ENCODE measurements at places on chromosomes 3 and 15.

- no peak overlapping the region for H3K4me3 ChIP-seq
- no peak overlapping the region for H3K27ac ChIP-seq
- H3K4me1 ChIP-seq: no peaks in the 10 kb centered on the region
- DNase-seq: no peak
Observed at GRCh38 chr15:65146438-65146837, 12.8 kb upstream of the PDCD7 start.

DNA sequence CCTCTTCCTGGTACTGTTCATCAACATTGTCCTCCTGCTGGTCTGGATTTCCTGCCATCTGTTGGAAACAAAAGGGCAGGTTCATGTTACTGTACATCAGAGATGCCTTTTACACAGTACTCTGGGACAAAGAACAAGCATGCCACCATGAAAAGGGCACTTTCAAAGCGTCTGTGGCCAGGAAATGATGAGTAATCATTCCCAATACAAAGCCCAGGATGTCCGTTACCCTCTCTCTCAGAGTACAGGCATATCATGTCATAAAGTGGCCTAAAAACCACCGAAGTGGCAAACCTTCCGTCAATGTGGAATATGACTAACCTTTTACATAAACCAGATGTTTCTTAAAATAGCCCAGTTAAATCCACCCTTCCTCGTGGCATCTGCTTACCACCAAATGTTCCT lies 71.2 kb downstream of the GOLIM4 start:
- peaks cover 5% of the 10 kb centered on the region for H3K36me3 ChIP-seq
- no peak for DNase-seq
- no peaks in the 10 kb centered on the region for H3K27me3 ChIP-seq
- no peak overlapping the region for H3K27ac ChIP-seq
- H3K4me3 ChIP-seq: no peak overlapping the region

DNA sequence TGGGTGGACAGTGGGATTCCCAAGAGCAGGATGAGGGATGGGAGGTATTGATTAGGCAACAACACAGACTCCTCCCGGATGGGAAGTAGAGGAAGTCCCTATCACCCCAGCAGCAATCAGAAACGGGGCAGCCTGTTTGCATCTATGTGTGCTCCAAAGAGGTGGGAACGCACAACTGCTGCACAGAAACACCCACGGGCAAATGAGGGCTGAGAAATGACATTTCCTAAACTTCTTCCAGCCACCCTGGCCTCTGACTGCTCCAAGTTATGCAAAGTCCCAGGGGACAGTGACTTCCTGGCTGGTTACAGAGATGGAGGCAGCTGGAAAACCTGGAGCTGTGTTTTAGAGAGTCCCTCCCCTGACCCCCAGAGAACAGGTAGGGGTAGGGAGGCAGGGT lies 42.6 kb downstream of the HCN4 start:
- DNase-seq: no peak
- no peak overlapping the region for H3K27ac ChIP-seq
- no peaks in the 10 kb centered on the region for H3K36me3 ChIP-seq

DNA sequence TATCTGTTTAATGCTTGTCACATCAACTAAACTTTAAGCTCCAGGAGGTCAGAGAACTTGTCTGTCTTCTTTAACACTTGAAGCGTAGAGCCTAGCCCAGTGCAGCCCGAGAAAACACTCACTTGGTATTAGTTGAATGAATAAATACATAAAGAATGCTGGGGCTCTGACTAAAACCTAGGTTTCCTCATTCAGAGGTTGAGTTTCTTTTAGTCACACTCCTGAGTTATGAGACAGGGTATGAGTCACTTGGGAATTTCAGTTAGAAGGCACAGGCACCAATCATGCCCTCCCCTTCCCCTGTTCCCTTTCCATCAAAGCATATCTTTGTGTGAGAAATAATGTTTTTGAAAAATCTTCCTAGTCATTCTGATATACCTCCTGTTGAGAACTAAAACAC lies 589.8 kb upstream of the DPPA4 start:
- no peaks in the 10 kb centered on the region for H3K27me3 ChIP-seq
- peak; percentile 63 for DNase-seq
- peaks cover 26% of the 10 kb centered on the region for H3K4me1 ChIP-seq
- H3K36me3 ChIP-seq: no peaks in the 10 kb centered on the region

- DNase-seq: no peak
- H3K27me3 ChIP-seq: peaks cover 12% of the 10 kb centered on the region
Observed at GRCh38 chr3:13548696-13549622, at the start of gene FBLN2. Gene FBLN2, plus strand, starts transcription at chr3:13549125. Its CDS starts 21,231 bp downstream, at chr3:13570356.

GRCh38 chr15:40413036-40413435 lies 7.4 kb downstream of the IVD start:
- no peaks in the 10 kb centered on the region for H3K4me1 ChIP-seq
- no peak for DNase-seq
- no peak overlapping the region for H3K27ac ChIP-seq
- no peak overlapping the region for H3K4me3 ChIP-seq

DNA sequence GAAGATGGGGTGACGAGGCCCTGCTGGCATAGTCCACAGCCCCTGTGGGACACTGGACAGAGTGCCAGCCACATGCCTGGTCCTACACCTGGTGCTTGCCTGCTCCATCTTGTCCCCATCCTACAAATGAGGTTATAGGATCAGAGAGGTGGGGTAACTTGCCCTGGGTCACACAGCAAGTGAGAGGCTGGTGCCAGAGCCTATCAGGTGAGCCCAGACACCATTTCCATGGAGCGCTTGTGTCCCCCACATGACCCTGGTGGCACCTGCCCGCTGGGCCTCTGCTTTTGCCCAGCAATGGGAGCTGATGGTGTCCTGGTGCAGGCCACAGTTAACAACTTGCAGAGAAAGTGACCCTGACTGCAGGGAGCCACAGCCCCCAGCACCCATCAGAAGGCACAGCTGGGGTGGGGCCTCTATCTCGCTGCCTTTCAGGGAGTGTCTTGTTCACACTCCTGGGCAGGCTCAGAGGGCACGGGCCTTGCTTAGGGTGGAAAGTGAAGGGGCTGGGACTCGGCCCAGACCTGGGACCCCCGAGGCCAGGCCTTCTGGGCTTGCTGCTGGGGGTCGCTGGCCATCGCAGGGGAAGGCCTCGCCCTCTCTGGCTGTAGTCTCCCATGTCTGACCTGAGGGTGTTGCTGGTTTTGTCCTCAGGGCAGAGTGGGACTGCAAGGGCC lies 7.2 kb downstream of the PLXNA1 start:
- H3K27ac ChIP-seq: no peak overlapping the region
- no peak overlapping the region for H3K4me3 ChIP-seq
- peaks cover 25% of the 10 kb centered on the region for H3K36me3 ChIP-seq
- peaks cover 11% of the 10 kb centered on the region for H3K4me1 ChIP-seq

- no peak overlapping the region for H3K4me3 ChIP-seq
- H3K27ac ChIP-seq: no peak overlapping the region
- no peaks in the 10 kb centered on the region for H3K36me3 ChIP-seq
- DNase-seq: no peak
- H3K27me3 ChIP-seq: no peaks in the 10 kb centered on the region
Observed at GRCh38 chr3:42007785-42008184, 45.9 kb upstream of the ULK4 start.

DNA sequence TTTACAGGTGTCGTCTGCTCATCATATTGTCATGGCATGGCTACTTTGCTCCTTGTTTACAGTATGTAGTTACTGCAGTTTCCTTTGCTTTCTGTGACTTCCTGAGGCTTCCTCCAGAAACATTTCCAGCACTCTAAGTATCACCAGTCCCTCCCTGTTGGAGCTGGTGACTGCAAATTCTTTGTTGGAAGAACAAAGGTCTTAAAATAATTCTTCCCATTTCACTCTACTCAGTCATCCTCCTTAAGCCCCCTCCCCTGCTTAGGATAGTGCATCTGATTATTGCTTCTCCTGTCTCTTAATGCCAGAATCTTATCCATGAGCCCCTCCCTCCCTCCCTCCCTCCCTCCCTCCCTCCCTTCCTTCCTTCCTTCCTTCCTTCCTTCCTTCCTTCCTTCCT lies 72.0 kb downstream of the C3orf38 start:
- DNase-seq: no peak
- H3K27ac ChIP-seq: no peak overlapping the region
- H3K27me3 ChIP-seq: no peaks in the 10 kb centered on the region
- no peaks in the 10 kb centered on the region for H3K36me3 ChIP-seq
- no peaks in the 10 kb centered on the region for H3K4me1 ChIP-seq

- no peaks in the 10 kb centered on the region for H3K36me3 ChIP-seq
- no peak overlapping the region for H3K4me3 ChIP-seq
- H3K27ac ChIP-seq: no peak overlapping the region
- H3K27me3 ChIP-seq: no peaks in the 10 kb centered on the region
- peak; percentile 65 for DNase-seq
Observed at GRCh38 chr3:143135150-143135549, 15.6 kb downstream of the CHST2 start.

DNA sequence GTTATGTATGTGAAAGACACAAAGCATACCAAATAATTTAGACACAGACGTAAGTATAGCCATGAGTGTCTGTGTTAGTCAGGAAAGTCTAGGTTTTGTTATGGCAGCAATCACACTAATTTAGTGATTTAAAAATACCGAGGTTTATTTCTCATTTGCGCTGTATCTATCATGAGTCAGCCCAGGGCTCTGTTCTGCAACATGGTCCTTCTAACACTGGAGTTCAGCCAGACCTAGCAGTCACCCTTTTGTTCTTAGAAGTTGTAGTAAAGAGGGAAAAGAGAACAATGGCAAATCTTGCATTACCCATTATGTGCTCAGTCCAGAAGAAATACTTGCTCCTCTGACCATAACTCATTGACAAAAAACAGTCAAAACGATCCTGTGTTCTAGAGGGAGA lies 311.5 kb downstream of the NLGN1 start:
- H3K4me3 ChIP-seq: no peak overlapping the region
- no peaks in the 10 kb centered on the region for H3K36me3 ChIP-seq
- peaks cover 2% of the 10 kb centered on the region for H3K4me1 ChIP-seq
- H3K27ac ChIP-seq: no peak overlapping the region

GRCh38 chr3:150469031-150469930 lies 61.2 kb downstream of the TSC22D2 start:
- H3K4me3 ChIP-seq: peak overlapping the region; percentile 24
- H3K4me1 ChIP-seq: peaks cover 24% of the 10 kb centered on the region
- peak; percentile 82 for DNase-seq
- no peaks in the 10 kb centered on the region for H3K27me3 ChIP-seq
- H3K36me3 ChIP-seq: no peaks in the 10 kb centered on the region
- H3K27ac ChIP-seq: peak overlapping the region; percentile 99

GRCh38 chr3:148604270-148605085 lies 93.2 kb upstream of the AGTR1 start:
- no peaks in the 10 kb centered on the region for H3K27me3 ChIP-seq
- no peaks in the 10 kb centered on the region for H3K4me1 ChIP-seq
- no peaks in the 10 kb centered on the region for H3K36me3 ChIP-seq
- no peak overlapping the region for H3K27ac ChIP-seq

DNA sequence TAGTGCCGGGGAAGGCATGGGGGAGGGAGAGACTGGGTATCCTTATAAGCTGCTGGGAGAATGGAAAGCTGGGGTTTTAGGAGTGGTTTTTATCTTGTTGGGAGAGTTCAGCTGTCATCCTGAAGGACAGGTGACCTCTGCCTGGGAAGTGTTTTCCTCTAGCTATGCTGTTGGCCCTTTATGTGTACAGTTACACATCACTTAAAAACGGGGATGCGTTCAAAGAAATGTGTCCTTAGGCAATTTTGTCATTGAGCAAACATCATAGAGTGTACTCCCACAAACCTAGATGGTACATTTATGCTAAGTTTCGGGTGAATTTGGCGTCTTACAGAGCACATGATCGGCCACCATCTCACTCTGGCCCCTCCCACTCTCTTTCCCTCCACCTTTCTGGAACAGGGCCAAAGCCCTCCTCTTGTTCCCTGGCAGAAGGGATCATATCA lies 164.3 kb upstream of the NUDT16 start:
- H3K4me1 ChIP-seq: peaks cover 25% of the 10 kb centered on the region
- no peaks in the 10 kb centered on the region for H3K27me3 ChIP-seq
- no peak overlapping the region for H3K4me3 ChIP-seq
- DNase-seq: peak; percentile 38

GRCh38 chr3:81291586-81291985 lies 469.9 kb downstream of the GBE1 start:
- DNase-seq: no peak
- H3K4me1 ChIP-seq: no peaks in the 10 kb centered on the region
- H3K27ac ChIP-seq: no peak overlapping the region
- H3K27me3 ChIP-seq: no peaks in the 10 kb centered on the region
- H3K36me3 ChIP-seq: no peaks in the 10 kb centered on the region

GRCh38 chr3:30112411-30112810 lies 494.0 kb upstream of the TGFBR2 start:
- no peak overlapping the region for H3K4me3 ChIP-seq
- no peak overlapping the region for H3K27ac ChIP-seq
- DNase-seq: no peak
- no peaks in the 10 kb centered on the region for H3K36me3 ChIP-seq
- H3K4me1 ChIP-seq: no peaks in the 10 kb centered on the region

DNA sequence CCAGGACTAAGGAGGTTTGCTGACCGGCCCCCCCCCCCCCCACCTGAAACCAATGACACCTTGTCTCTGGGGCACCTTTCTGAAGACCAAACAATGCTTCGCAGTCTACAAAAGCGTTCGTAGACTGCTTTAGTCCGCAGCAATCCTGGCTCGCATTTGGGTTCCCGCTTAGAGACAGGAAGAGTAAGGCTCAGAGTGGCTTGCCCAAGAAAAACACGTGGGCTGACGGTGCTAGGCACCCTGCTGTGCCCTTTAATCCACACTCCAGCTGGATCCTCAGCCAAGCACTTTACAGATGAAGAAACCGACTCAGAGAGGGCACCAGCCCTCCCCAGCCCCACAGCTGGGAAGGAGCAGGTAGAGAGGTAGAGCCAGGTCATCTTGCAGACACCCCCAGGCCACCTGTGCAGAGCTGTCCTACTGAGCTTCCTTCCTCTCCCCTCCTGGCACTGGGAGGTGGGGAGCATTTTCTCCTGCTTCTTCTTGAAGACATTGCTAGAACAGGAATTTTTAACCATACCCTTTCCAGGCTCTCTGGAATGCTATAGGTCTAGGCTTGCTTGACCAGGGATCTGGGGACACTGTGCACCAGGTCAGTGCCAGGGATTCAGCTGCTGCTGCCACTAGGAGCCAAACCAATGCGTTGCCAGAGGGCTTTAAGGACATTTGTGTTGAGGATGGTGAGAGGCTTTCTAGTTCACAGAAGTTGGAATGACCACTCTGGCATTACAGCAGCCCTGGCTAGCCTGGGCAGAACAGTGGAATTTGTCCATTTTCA lies 1.0 kb upstream of the KLF15 start:
- no peak overlapping the region for H3K27ac ChIP-seq
- H3K27me3 ChIP-seq: peaks cover 55% of the 10 kb centered on the region
- no peak for DNase-seq
- H3K4me3 ChIP-seq: peak overlapping the region; percentile 77
- H3K36me3 ChIP-seq: no peaks in the 10 kb centered on the region
- peaks cover 11% of the 10 kb centered on the region for H3K4me1 ChIP-seq

- DNase-seq: peak; percentile 32
- no peaks in the 10 kb centered on the region for H3K36me3 ChIP-seq
- no peak overlapping the region for H3K4me3 ChIP-seq
- no peaks in the 10 kb centered on the region for H3K4me1 ChIP-seq
- no peaks in the 10 kb centered on the region for H3K27me3 ChIP-seq
- no peak overlapping the region for H3K27ac ChIP-seq
Observed at GRCh38 chr3:113035387-113035982, 44.7 kb downstream of the GTPBP8 start.
